ENCODE measurements at places on chromosomes 11 and 22.

DNA sequence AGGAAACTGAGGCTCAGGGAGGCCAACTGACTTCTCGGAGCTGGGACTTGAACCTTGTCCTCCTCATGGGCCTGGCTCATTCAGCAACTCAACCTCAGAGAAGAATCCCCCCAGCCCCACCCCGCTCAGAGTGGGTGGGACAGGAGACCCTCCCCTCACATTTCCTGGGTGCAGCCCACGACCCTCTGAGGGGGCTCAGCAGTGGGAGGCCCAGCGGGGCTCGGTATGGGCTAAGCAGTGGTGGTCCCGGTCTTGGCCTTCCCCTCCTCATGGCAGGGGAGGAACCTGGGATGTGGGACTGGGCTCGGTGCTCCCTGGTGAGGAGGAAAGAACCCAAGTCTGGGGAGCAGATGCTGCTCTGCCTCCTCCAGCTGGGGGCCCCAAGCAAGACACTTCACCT is 14.2 kb upstream of the CABP7 start:
- DNase-seq: no peak

DNA sequence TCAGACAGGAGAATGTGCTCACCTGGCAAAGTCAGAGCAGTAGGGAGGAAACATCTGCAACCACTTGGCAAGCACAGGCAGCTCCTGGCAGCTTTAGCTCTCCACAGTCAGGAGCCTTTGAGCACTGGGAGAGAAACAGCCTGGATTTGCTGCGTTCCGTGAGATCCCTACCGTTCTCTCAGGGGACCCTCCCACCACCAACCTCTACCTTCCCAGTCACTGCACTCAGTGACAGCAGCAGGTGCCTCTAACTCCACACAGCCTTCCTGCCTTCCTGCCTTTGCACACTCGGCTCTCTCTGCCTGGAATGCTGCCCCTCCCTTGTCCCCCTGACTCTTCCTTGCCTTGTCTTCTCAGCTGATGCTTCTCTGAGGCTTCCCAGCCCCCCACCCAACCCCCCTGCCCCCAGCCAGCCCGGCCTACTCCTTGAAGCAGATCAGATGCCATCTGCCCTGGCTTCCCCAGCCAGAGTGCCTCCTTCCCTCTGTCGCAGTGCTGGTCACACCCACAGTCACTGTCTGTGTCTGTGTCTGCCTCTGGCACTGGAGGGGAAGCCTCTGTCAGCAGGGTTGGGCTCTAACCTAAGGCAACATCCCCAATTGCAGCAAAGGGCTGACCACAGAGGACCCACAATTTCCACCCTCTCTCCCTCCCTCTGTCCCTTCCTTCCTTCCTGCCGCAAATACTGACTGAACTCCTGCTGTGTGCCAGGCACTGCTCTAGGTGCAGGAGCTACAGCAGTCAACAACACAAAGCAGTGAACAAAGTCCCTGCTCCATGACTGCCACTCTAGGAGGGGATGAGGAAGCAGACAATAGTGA is 14.9 kb upstream of the TSKU start:
- no peak for DNase-seq

DNA sequence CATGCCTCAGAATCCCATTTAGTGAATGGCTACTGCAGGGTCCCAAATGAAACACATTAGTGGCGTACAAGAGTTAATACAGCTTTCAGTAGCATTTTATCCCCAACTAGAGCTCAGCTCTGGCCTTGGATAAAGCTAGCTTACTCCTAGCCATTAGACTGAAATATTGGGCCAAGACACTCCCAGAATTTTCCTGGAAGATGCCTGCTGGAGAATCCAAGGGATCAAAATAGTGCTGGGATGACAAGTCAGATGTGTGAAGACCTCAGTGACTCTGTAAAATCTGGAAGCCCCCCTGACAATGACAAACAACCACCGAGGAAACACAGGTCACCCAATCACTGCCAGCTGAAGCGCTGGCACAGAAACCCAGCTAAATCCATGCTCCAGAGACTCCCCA is 303.1 kb upstream of the SORL1-AS1 start:
- DNase-seq: no peak

DNA sequence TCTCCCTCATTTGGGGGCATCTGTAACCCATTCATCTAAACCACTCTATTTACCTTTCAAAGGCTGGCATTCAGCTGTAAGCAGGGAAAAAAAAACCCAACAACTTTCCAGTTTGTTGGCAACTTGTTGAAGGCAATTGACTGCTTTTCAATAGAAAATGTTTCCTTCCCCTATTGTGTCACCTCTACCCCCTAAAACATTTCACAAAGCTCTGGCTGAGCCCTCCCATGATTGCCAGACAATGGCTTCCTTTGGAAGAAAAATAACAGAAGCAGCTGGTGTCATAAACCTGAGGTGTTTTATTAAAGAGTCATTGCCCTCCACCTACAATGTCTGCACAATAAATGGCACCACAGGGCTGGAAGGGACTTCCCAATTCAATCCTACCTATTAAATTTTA is 22.1 kb upstream of the PSMA1 start:
- DNase-seq: no peak

DNA sequence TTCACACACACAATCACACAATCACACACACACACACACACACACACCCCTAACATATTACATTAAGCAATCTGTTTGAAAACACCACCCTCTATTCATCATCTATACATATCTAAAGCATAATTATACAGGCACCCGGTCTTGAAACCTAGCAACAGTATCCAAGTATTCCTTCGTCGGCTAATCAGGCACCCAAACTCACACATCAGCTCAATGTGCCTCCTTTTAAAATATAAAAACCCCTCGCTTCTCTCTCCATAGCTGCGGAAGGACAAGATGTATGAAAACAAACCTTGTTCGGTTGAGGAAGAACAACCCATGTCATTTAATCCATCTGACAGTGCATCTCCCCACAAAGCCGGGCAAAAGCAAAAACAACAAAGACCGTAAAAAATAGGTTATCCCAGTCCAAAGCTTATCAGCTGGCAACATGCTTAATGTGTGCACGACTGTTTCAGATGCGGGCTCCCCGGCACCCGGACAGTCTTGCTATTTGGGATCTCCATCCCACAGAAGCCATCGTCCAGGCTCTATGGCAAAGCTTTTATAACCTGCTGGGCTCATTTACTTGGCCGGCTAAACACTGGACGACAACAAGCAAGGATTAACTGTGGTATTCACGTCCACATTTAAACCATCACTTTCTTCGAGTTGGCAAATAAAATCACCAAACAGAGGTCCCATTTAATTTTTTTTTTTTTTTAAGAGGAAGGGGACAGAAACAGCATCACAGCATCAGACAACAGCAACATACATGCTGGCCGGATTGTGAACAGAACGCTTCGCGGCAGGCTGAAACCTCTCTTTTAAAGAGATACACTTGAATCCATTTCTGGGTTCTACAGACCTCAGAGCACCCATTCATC is 365.5 kb downstream of the SHANK2 start:
- no peak for DNase-seq

DNA sequence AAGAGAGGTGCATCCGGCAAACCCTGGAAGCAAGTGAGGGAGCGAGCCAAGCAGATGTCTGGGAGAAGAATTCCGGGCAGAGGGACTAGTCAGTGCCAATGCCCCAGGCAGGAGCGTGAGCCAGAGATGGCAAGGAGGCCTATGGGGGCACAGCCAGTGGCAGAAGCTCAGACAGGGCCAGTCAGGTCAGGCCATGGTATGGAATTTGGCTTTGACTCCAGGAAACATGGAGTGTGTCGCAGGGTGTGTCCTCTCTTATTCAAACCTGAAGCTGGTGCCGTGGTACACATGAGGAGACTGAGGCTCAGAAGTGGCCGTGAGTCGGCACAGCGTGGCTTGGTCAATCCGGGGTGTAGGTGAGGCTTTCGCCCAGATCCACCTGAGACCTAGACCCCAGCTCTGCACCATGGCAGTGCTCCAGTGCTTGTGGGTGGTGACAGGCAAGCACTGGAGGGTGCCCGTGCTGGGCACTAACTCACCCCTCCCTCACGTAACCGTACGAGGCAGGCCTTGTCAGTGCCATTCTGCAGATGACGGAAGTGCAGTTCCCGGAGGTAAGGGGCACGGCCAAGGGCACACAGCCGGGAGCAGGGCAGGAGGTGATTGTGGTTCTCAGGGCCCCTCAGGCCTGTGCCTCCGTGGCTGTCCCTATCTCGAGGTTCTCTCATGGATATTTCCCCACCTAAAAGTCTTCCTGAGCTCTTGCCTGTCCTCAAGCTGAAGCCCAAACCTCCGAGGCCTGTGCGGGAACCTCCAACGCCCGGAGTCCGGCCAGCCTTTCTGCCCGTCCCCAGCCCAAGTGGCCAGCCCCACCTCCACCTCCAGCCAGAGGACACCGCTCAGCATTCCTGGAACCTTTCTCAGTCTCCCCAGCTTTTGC is 10.6 kb upstream of the SPI1 start:
- no peak for DNase-seq

DNA sequence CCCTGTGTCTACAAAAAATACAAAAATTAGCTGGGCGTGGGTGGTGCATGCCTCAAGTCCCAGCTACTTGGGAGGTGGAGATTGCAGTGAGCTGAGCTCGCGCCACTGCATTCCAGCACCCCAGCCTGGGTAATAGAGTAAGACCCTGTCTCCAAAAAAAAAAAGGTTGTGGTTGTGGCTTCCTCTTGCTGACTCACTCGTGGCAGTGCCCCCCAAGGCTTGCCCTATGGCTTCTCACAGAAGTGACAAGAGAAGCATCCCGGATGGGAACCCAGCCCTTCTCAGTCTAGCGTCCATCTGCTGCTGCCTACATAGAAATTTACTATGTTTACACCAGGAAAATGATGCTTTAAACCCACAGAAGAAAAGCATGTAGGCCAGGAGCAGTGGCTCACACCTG is 68.5 kb upstream of the PITPNB start:
- peak; percentile 19 for DNase-seq

- DNase-seq: no peak
Observed at GRCh38 chr11:131662317-131662972, 292.0 kb downstream of the NTM start.

DNA sequence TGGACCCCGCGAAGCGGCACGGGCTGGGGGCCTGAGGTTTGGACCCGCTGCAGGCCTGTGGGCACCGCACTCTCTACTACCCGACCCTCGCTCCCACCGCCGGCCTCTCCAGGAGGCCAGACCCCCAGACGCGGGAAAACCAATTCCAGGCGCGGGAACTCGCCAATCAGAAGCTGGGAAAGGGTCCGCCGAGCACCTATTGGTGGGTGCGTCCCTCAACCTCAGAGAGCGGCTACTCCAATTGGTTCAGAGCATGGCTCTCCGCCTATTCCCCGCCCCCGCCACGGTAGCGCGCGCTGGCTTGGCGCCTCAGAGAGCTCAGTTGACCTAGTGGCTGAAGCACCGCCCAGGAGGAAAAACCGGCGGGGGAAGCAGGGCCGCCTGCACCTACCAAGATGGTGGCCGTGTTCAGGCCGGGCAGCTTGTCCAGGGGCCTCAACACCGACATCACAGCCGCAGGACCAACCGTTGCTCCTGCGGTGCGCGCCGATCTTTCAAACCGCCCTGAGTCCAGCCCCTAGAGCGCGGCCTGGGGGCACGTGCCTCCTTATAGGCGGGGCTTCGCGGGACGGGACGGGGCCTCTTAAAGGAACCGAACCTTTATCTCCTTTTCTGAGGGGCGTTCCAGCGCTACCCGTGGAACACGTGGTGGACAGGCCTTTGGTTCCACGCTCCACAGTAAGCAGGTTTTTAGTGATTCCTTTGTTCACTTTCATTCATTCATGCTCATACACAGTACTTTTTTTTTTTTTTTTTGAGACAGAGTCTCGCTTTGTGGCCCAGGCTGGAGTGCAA is at the start of gene CENPM:
Gene CENPM, minus strand, starts transcription at position 524 of the 795 bp plus-strand sequence. Its CDS starts 76 bp downstream, at position 448.
- DNase-seq: peak; percentile 96

- no peak for DNase-seq
Observed at GRCh38 chr22:50729391-50730012, 8.5 kb upstream of the ACR start.

- DNase-seq: no peak
Observed at GRCh38 chr11:66126064-66126463, 56.0 kb downstream of the PACS1 start.

DNA sequence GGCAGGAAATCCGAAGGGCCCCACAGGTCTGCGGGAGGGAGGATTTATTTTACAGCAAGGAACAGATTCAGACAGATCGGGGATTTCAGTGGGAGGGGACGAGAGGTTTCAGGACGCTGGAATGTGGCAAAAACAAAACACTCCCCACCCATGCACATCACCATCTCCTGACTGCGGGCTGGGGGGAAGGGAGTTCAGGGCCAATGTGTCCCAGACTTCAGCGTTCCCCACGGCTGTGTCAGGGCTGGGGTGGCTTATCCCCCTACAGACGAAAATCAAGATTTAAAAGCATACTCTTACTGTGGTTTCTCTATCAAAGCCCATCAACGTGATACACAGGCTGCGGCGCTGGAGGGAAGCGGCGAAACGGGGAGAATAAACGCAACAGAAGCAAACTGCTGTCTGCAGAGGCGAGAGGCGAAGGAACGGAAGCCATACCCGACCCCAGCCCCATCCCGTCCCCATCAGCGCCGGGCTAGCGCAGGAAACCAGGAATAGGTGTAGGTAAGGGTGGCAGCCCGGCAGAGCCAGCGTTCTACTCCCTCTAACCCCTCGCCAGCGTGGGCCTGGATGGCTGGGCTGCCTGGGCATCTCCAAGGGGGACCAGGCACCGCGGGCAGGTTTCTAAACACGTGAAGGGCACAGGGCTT is 2.7 kb downstream of the TENM4 start:
- no peak for DNase-seq

DNA sequence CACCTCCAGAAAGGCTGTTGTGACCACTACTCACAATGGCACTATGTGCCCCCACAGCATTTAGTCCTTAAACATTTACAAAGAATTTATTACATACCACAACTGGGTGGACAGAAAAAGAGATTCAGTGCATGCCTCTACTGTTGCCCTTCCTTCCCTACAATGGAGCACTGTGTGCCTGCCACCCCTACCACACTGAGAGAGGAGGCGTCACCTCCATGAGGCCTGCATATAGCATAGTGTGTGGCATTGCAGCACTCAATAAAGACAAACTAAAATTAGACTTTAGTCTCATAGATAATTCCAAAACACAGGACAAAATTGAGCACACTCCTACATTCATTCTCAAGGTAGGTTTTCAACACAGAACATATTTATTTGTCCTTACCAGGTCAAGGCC is 25.8 kb downstream of the THAP12 start:
- DNase-seq: no peak

- DNase-seq: no peak
Observed at GRCh38 chr11:111734101-111734953, 31.9 kb downstream of the PPP2R1B start.

DNA sequence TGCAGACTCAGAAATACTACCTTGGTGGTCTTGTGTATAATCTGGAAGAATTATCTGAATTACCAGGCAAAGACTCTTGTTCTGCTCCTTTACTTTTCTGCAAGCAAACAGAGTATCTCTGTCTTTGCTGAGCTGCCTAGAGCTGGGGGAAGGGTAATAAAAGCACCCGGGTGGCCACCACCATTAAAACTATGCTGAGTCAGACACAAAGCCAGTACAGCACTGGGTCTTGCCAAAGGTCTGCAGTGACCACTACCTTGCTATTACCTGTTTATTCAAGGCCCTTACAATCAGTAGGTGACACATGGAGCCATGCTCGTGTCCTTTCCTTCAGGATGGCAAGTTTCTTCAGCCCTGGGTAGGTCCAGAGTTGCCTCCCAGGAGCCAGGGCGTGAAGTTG is 420.6 kb upstream of the CNTN5 start:
- no peak for DNase-seq
